Eye (tissue), 1 donor: ENCODE measurements at places on chromosomes 5 and 9.

DNA sequence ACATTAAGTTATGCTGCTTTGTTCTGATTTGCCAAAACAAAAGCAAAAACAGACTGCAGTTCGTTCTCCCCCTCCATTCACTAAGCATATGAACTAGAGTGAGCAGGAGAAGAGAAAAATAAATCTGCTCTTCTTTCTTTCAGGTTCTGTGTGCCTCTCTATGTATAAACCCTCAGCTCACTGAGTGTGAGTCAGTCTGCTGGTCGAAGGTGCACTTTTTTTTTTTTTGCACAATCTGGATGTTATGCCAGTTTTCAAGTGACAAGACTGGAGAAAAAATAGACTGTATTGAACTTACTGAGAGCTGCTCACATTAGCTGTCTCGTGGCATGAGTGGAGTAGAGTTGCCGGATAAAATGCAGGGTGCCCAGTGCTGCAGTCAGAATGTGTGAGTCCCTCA, 244.6 kb upstream of the ATP10B start:
- DNase-seq = no peak

DNA sequence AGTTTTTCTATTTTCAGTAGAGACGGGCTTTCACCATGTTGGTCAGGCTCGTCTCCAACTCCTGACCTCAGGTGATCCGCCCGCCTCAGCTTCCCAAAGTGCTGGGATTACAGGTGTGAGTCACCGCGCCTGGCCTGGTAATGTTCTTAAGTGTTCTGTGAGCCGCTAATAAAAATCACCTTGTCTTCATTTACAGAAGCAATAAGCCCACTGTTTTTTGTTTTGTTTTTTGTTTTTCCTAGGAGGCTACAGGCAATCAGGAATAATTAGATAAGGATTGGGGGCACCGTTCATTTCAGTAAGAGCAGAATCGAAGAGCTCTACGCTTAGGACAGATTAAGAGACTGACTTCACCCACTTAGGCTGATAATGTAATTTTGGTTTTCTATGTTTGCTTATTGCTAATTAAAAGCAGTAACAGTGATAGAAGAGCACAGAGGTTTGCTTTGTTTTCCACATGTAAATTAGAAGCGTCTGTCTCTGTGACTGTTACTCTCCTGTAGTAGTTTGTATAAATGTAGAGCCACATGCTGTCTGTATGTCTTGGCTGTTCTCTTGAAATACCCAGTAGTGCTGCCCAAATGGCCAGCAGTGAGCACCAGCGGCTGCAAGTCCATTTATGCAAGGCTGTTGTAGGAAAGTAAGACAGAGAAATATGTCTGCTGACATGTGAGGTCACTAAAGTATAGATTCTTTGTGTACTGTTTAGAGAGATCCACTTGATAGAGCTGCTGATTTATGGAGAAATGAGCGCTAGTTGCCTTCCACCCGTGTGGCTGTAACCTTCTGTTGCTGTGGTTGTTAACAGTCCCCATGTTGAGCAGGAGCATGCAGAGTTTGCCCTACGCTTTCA, 30.5 kb downstream of the TRIO start:
- no peak for DNase-seq

DNA sequence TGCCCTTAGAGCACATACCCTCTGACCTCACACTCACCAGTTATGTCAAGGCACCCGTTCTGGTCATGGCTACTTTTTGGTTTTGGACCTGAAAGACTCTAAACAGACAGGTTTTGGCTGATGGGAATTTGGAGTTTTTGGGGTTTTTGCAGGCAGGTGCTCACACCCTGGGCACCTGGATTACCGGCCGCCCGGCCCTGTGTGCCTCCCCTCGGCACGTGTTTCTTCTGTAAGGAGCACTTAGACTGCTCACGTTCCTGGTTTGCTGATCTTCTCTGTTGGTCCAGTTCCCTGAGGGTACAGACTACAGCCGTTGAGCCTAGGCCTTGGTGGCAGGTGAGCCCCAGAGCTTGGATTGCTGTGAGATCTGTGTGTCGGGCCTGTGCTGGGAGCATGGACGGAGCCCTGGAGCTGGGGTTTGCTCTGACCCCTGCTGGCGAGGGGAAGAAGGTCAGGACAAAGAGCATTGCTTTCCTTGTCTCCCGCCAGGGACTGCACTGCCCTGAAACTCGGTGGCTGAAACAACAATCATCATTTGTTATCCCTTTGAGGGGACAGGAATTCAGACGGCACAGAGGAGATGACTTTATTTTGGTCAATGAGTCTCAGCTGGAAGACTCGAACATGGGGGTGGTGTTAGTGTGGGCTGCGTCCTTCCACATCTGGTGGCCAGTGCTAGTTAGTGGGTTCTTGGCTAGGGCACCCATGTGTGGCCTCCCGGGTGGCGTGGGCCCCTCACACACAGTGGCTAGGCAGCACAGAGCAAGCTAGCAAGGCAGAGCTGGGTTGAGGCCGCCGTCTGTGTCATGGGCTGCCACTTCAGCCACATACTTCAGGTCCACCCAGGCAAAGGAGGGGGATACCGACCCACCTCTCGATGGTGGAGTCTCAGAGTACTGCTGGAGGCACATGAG, 76.4 kb downstream of the EHMT1 start:
- peak; percentile 81 for DNase-seq

GRCh38 chr9:27784847-27785713, 211.8 kb upstream of the C9orf72 start:
- no peak for DNase-seq

DNA sequence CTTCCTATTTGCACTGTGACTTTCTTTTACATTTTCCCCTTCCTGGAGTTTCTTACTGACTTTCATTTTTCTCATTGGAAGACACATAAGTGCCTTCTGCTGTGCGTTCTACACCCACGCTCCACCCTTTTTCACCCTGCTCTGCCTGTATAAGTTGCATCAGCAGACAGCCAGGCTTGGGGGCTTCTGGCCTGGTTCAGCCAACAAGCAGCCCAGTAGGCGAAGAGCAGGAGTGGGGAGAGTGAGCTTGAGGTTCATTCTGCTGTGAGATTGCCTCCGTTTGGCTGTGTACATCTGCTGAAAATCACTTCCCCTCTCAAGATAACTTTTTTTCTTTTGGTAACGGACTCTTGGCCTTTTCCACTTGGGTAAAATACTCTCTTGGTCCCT, 38.4 kb downstream of the RASGRF2 start:
- no peak for DNase-seq

DNA sequence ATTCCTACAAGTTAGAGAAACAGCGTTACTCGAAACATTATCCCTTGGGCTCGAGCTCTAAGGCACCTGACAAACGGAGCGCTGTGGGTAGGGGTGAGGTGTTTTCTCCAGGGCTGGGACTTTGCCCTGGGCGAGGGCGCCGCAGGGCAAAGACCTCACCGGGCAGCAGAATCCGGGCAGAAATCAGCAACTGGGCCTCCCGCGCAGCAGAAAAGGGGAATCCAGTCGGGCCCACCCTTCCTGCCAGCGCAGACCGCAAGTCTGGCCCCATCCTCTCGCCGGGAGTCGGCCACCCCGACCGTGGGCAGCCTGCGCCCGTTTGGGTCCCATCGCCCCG, 430 bp upstream of the MSH3 start:
- DNase-seq = peak; percentile 57

- DNase-seq = no peak
Measured at GRCh38 chr5:177154003-177154643, 20.6 kb downstream of the NSD1 start.

DNA sequence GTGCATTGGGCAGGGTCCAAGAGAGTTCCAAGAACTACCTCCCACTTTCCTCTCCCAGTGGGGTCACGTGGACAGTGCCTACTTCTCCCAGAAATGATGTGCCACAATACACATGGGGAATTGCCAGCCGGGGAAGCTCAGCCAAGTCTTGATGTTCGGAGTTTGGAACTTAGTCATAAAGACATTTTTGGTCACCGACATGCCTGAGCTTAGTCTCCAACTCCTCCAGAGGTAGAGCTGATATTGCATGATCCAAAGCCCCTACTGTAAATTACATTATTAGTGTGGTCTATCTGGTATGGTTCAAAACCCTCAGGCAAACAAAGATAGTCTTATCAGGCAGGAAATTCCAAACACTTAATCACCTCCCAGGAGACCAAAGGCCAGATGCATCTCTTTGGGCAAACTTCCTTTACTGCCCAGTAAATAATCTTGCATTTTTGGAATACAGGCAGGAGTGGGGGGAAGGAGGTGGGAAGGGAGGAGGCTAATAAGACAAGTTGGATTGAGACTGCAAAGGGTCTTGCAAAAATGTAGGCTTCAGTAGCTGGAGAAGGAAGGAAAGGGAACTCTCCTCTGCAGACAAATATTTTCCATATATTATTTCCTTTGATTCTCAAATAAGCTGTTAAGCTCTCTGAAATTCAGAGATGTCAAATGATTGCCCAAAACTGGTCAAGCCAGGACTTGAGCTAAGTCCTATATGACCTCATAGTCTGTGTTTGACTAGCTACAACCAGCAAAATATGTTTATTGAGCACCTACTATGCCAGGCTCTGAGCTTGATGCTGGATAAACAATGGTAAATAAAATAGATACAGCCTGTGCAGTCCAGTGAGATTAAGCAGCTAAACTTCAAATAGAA, 99.4 kb downstream of the DRD1 start:
- no peak for DNase-seq

GRCh38 chr5:4847766-4848165, 292.4 kb upstream of the ADAMTS16 start:
- DNase-seq = no peak

- no peak for DNase-seq
Measured at GRCh38 chr5:97124335-97124734, 18.1 kb downstream of the LIX1 start.

DNA sequence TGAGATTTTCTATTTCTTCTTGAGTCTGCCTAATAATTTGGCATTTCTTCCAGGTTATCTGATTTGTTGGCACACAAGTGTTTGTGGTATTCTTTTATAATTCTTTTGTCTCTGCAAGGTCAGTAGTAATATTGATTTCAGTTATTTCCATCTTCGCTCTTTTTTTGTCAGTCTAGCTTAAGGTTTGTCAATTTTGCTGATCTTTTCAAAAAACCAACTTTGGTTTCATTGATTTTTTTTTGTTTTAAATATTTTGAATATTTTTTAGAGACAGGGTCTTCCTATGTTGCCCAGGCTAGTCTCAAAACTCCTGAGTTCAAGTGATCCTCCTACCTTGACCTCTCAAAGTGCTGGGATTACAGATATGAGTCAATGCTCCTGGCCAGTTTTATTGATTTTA, 162.8 kb downstream of the BARX1 start:
- DNase-seq = no peak

- DNase-seq = no peak
Measured at GRCh38 chr5:62701036-62701435, 122.4 kb downstream of the LRRC70 start.

DNA sequence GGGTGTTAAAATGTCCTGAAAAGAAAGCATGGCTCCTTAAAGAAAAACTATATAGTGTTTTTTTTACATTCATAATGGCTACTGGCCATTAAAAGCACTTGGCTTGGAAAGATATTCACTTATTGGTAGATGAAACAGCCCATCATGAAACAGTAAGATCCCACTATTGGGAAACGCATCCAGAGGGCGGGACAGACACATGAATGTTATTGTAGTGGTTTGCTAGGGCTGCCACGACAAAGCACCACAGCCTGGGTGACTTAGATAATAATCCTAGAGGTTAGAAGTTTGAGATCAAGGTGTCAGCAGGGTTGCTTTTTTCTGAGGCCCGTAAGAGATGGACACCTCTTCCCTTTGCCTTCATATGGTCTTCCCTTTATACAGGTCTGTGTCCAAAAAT, 139.4 kb upstream of the ANKH start:
- DNase-seq = no peak

DNA sequence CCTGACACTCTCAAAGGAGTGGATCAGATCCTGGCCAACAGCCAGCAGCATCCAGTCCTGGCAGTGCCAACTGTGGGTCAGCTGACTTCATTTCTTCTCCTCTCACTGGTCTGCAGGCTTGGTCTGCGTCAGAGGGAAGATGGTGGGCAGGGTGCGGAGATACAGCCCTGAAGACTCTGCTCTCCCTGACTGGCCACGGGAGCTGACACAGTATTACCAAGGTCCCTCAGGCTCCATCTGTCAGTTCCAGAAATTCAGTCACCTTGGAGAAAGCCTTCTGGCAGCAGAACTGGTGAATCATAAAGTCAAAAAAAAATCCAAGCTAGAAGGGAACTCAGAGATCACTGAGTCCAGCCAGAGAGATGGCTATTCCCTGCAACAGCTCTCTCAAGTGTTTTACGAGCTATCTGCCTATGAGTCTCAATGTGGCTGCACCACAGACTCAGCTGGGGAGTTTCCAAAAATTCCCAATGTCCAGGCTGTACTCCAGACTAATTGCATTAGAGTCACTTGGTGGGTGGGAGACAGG, 27.9 kb downstream of the C1QTNF2 start:
- no peak for DNase-seq

- peak; percentile 53 for DNase-seq
Measured at GRCh38 chr9:123929177-123929869, 603 bp downstream of the DENND1A start.

DNA sequence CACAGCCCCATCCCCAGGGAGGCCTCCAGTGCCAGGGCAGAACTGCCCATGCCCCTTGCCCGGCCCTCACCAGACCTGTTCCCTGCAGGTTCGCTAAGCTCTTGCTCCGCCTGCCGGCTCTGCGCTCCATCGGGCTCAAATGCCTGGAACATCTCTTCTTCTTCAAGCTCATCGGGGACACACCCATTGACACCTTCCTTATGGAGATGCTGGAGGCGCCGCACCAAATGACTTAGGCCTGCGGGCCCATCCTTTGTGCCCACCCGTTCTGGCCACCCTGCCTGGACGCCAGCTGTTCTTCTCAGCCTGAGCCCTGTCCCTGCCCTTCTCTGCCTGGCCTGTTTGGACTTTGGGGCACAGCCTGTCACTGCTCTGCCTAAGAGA, 110.1 kb downstream of the RXRA start:
- DNase-seq = no peak

DNA sequence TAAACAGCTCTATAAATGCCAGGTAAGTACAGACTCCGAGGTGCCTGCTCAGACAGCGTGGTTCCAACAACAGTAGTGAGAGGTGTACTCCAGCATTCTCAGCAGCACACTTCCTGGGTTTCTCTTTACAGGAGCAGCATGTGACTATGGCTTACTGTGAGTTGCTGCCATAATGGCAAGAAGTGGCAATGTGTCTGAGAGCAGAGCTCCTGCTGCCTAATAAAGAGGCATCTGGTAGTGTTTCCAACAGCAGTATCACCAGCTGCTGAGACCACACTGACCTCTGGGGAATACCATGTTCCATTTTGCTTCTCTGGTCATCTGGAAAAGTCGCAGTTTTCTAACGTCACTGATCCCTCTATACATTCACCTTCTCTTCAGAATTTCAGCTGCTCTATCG, 398.2 kb downstream of the SLCO4C1 start:
- DNase-seq = peak; percentile 73

DNA sequence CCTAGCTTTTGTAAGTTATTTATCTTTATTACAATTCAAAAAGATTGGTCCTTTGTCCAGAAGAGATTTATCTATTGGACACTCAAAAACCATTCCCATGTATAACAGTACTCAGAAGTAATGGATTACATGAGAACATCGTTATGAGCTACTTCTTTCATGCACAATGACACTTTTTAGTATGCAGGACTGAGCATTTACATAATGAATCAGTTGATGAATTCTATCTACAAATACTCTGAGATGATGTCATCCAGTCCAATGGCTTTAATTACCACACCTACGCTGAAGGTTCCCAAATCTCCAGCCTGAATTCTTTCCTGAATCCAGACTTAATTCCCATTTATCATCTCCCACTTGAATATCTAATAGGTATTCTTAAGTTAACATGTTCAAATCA, 75.3 kb downstream of the PTBP3 start:
- DNase-seq = no peak
